Fibroblast of skin of scalp (primary cell): ENCODE measurements at places on chromosomes 2 and 18.

GRCh38 chr2:128690869-128691268 lies 372.2 kb upstream of the HS6ST1 start:
- DNase-seq, result no peak

- DNase-seq, result no peak
These were observed 173.1 kb downstream of the ICOS start for GRCh38 chr2:204109681-204110080.

- peak; percentile 92 for DNase-seq
These were observed 121.3 kb downstream of the AGAP1 start for GRCh38 chr2:235614900-235615712.

DNA sequence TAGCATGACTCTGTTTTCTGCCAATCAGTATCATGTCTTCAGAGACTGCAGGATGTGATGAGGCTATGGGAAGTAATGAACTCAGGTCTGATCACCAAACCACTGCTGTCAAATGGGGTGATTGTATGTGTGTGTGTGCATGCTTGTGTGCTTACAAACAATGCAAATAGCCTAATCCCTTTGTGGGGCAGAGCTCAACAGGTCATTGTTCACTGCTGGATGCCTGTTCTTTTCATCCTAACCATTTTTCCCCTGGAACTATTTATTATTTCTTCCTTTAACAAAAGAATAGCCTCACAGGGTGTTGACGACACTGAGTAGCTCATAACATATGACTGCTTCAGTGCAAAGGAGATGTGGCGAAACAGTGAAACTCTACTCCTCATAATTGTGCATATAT lies 55.9 kb downstream of the NXPH2 start:
- DNase-seq, result no peak

DNA sequence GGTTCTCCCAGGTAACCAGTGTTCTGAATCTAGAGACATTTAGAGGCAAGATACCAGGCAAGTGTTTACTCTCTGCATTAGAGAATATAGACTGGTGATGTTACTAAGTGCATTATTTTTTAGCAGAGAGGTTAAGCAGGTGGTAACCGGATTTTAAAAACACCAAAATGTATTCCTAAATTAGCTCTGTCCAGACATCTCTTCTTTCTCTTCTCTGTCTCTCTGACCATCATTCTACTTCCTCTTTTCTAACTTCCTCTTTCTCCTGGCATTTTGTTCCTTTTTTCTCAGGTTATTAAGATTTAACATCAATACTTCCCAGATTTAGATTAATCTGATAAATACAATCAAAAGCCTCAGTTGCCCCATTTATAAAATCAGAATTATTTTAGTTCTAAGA lies 31.7 kb upstream of the DYNC1I2 start:
- DNase-seq, result no peak

GRCh38 chr2:165700531-165700930 lies 93.5 kb downstream of the GALNT3 start:
- DNase-seq, result no peak

GRCh38 chr18:44771956-44772917 lies 91.5 kb downstream of the SETBP1 start:
- DNase-seq, result peak; percentile 77

- peak; percentile 79 for DNase-seq
These were observed 449.3 kb downstream of the SLC4A3 start for GRCh38 chr2:220076734-220077133.

DNA sequence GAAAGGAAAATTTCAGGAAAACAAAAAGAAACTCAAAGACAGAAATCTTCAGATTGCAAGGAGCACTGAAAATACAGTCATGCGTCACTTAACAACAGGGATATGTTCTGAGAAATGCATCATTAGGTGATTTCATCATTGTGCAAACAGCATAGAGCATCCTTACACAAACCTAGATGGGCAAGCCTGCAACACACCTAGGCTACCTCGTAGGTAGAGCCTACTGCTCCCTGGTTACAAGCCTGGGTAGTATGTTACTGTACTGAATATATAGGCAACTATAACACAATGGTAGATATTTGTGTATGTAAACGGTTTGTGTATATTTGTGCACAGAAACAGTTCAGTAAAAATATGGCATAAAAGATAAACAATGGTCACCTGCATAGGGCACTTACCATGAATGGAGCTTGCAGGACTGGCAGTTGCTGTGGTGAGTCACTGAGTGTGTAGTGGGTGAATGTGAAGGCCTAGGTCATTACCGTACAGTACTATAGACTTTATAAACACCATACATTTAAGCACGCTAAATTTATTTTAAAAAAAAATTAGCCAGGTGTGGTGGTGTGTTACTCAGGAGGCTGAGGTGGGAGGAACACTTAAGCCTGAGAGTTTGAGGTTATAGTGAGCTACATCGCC lies 33.4 kb downstream of the SFXN5 start:
- no peak for DNase-seq

- DNase-seq, result no peak
These were observed 144.1 kb downstream of the NYAP2 start for GRCh38 chr2:225543626-225544025.

GRCh38 chr2:223852281-223852795 lies 15.0 kb upstream of the AP1S3 start:
- no peak for DNase-seq

GRCh38 chr2:101179982-101180381 lies 28.8 kb upstream of the TBC1D8 start:
- no peak for DNase-seq

GRCh38 chr2:229451852-229452251 lies 180.8 kb upstream of the PID1 start:
- DNase-seq, result no peak

DNA sequence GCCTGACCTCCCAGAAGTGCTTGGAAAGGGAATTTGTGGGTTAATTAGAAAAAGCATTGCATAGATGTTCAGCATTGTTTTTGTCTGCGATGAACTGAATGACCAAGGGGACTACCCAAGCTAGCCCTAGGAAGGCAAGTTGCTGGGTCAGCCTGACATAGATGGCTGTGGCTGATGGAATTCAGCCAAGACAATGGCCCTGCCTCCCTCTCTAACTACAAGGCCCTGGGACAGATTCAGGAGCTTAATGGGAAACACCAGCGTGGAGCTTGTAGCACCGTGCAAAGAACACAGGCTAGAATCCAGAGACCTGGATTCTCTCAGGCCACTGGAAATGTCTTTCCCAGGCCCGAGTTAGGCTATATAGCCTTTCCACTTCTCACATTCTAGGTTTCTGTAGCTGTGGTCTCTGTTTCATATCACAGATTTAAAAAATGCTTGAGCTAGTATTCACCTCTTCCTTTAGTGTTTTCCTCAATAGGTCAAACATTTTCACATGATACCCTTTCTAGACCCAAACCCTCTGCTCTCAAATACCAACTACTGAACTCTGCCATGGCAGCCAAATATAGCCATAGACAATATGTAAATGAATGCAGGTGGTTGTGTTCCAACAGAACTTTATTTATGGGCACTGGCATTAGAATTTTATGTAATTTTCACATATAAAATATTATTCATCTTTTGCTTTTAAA lies 294.3 kb upstream of the MEX3C start:
- no peak for DNase-seq

DNA sequence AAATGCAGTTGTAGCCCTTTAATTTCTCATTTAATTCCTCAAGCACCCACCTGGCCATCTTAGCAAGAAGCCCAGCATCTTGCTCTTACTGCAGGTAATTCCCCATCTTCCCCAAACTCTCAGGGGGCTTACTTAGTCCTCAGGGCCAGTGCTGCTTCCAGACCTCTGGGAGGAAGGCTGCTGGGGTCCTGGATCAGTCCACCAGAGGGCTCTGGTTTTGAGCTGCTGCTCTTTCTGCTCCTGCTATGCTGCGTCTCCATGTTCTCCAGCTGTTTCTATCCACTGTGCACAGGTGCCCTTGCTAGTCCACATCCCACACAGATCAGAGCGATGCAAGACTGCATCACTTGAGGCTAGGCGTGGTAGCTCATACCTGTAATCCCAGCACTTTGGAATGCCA lies 34.5 kb upstream of the TMEM87B start:
- DNase-seq, result no peak

GRCh38 chr2:96881349-96882195 lies 11.7 kb upstream of the SEMA4C start:
- peak; percentile 27 for DNase-seq

- DNase-seq, result no peak
These were observed 47.5 kb downstream of the EMILIN2 start for GRCh38 chr18:2894131-2894840.

- peak; percentile 68 for DNase-seq
These were observed 45.2 kb upstream of the NYAP2 start for GRCh38 chr2:225354281-225354774.

DNA sequence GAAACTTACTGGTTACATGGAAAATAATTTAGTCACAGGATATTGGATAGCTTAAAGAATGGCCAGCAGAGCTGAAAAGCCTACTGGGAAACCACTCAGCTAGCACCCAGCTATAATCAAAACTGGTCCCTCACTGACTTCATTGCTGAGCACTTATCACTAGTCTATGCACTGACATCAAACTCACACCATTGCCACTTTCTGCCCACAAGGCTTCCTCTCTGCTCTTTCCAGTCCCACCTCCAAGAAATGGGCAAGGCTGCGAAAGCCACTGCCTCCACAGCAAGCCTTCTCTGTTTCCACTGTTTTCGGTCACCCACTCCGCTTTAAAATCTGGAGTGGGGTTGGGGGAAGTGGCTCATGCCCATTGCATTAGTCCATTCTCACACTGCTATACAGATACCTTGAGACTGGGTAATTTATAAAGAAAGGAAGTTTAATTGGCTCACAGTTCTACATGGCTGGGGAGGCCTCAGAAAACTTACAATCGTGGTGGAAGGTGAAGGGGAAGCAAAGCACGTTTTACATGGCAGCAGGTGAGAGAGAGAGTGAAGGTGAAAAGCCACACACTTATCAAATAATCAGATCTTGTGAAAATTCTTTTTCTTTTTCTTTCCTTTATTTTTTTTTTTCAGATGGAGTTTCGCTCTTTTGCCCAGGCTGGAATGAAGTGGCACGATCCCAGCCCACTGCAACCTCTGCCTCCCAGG lies 77.0 kb upstream of the CERS6 start:
- no peak for DNase-seq

GRCh38 chr2:153071090-153071489 lies 352.7 kb downstream of the ARL6IP6 start:
- no peak for DNase-seq

GRCh38 chr18:3584897-3585460 lies 135.0 kb downstream of the TGIF1 start:
- no peak for DNase-seq

- DNase-seq, result no peak
These were observed 30.2 kb upstream of the BOD1L2 start for GRCh38 chr18:57116598-57117132.

DNA sequence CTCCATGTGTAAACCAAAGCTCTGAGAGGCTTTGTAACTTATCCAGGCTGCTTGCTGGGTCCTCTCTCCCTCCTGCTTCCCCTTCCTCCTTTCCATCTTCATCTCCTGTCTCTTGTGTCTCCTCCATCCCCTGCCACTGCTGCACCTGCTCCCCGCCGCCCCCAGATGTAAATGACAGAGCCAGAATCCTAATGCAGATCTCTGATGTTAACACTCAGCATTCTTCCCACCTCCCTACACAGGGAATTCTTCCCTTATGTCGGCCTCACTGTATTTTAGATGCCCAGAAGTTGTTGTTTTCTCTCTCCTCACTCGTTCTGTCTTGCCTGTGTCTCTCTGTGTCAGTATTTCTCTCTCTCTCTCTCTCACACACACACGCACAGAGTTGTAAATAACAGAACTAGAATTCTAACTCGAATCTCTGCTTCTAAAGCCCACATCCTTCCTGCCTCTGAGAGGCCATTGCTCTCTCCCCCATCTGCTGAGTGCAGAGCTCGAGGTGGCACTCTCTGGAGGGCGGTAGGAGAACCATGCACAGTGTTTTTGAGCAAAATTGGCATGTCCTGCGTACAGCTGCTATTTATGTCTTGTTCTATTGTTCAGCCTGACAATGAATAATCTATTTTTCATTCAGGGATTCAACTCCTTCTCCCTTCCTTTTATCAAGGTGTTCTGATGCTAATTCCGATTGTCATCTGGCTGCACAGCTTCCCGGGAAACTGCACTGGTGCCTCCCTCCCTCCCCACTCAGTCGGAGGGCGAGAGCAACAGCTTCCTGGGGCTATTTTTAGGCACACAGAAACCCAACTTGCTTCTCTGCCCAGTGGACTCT lies 219.9 kb downstream of the SH3RF3 start:
- no peak for DNase-seq

DNA sequence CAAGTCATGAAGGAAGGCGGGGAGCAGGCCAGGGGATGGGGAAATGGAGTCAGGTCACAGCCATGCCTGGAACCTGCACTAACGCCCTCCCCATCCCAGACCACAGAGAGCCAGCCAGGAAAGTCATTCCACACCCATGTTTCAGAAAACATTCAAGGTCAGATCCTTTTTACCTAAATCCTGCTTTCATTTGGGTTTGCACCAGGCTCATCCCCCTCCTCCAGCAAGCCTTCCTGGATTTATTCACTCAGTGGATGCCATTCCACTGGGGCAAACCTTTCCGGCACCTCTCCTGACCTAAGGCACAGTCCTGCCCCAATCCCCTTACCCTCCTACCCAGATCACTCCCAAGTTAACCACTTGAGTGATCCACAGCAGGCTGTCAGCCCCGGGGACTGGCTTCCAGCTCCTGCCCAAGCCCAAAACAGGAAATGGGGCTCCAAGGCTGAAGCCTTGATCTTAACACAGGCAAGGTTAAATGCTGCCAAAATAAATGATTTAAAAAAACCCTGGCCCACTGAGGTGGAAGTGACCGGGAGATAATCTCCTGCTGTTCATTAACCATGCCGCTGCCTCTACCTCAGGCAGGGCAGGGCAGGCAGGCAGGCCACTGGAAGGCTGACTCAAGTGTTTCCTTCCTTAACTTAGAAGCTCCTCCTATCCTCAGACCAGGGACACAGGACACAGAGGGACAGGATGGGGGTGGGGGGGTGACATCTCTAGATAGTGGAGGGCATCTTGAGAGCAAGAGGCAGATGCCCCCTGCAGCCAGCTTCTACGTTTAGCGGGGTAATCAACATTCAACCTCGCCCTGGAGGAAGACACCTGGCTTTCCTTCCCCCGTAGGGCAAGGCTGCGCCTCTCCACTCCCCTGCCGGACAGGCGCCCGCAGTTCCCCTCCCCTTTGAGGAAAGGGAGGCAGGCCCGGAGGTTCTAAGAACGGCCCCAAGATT lies 1.4 kb downstream of the RAB11FIP5 start:
- DNase-seq, result peak; percentile 47

GRCh38 chr18:74378179-74378682 lies 62.6 kb downstream of the C18orf63 start:
- DNase-seq, result peak; percentile 11

DNA sequence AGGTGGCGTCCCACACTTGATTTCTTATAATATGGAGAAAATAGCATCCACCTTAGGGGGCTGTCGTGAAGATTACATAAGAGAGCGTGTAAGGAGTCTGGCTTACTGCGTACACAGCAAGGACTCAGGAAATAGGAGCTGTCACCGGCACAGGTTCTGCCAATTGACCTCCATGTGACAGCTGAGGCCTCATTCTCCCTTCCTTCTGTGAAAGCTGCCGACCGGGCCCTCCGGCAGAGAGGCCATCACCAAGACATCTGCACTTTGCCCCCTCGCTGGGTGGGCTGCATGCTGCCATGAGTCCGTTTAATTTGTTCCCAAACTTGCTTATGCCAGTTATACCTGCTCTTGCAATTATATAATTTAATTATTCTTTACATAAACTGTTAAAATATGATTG lies 27.7 kb downstream of the HS1BP3 start:
- no peak for DNase-seq
